ENCODE measurements at places on chromosomes 2 and 18. TPM values are rescaled to one million over a fixed set of nuclear protein-coding genes. Genes with fewer than 3 reads are reported as not detected.

Gene REG3A
- not detected for total RNA-seq

Gene TNS1
- total RNA-seq = 30.4 TPM

DNA sequence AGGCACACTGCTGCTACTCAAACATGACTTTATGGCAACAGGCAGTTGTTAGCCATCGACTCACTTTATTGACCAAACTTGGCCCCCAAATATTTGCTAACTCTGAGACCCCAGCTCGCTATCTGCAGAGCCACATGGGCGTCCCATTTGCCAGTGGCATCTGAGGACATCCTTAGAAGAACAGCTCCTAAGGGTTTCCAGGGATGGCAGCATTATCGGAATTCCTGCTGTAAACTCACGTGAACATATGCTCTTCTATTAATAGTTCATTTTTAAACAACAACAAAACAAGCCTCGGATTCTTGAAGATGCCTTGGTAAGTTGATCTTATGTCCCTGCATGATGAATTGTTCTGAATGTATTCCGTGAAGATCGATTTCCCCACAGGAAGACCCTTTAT, 181.0 kb downstream of the LDLRAD4 start:
- DNase-seq = no peak

Gene ADD2
- 2.6 TPM for total RNA-seq

Gene EGR4
- total RNA-seq = not detected

GRCh38 chr18:58525928-58526424, 102.9 kb downstream of the ALPK2 start:
- DNase-seq = no peak

DNA sequence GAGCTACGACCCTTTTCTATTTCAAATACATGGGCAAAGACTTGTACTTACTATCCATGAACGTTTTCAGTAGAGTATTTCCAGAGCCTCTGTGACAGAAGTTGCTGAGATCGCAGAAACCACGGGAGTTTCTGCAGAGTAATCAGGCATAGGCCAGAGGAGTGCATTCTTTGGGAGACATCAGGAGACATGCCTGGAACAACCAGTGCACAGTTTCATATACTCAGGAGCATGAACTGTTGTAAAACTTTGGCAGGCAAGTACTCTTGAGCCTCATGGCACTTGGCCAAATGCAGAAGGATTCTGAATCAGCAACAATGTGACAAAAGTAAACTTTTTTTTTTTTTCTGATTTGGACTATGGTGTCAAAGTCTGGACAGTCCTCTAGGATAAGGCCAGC, 307.1 kb downstream of the GRB14 start:
- DNase-seq = no peak

GRCh38 chr2:28219138-28219537, 173.5 kb upstream of the FOSL2 start:
- no peak for DNase-seq

DNA sequence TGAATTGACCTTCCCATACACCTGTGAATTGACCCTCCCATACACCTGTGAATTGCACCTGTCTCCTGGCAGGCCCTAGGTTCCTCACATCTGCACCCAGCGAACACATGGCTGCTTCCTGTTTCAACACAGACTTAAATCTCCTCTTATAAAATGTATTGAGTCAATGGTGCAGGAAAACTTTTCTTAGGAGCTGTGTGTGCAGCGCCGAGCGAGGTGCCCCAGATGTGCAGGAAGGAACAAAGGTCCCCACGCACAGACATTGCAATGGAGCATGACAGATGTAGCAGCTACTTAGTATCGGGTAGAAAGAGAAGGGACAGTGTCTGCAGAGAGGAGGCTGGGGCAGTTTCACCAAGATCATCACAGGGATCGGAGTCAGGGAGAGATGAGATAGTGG, 85.5 kb upstream of the PXDN start:
- no peak for DNase-seq

DNA sequence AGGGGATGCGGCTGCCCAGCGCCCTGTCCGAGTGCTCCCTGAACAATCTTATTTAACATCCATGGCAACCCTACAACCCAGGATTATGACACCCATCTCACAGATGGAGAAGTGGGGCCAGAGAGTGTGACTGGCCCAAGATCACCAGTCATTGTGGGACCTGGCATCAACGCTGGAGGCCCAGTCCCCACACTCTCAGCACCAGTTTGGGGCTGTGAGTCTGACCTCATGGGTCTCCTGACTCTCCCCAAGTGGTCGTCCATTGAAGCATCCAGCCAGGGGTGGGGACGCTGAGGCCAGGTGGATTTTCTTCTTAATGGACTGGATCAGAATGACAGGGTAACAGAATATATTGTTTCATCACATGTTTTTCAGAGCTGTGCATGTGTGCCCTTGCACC, 24.5 kb downstream of the MAL start:
- no peak for DNase-seq

GRCh38 chr2:148594216-148594615, 50.3 kb upstream of the EPC2 start:
- no peak for DNase-seq

DNA sequence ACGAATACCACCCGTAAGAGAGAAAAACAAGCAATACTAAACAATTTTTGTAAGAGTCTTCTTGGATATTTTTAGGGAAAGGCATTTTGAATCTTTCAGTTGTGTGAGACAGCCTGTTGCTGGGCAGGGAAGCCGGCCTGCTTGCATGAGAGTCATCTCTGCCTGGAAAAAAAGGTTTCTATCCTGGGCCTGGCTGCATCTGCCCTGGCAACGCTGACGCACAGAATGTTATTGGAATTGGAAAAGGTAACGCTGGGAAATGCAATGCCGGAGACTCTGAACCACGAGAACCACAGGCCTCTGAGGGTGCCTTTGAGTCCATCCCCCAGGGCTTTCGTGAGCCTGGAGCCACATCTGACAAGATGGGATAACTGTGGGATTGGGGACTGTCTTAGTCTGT, 17.9 kb upstream of the NPAS2 start:
- no peak for DNase-seq

Gene CCDC74A
- 3.8 TPM for total RNA-seq

DNA sequence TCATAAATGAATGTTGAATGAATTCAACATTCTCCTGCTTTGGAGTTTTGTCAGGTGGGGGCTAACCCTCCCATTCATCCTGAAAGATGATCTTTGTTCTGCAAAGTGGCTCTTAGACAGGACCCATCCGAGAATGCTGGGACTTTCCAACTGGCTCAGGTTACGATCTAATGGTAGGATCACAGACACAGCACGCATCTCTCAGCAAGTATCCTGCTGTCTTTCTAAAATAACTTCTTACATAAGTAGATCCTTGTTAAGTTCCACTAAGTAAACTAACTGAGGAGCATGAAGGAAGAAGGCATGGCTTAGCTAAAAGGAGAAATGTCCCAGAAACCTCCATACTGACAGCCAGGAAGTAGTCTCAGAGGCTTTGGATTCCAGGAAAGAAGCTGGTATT, 23.7 kb downstream of the CYP27A1 start:
- DNase-seq = no peak

DNA sequence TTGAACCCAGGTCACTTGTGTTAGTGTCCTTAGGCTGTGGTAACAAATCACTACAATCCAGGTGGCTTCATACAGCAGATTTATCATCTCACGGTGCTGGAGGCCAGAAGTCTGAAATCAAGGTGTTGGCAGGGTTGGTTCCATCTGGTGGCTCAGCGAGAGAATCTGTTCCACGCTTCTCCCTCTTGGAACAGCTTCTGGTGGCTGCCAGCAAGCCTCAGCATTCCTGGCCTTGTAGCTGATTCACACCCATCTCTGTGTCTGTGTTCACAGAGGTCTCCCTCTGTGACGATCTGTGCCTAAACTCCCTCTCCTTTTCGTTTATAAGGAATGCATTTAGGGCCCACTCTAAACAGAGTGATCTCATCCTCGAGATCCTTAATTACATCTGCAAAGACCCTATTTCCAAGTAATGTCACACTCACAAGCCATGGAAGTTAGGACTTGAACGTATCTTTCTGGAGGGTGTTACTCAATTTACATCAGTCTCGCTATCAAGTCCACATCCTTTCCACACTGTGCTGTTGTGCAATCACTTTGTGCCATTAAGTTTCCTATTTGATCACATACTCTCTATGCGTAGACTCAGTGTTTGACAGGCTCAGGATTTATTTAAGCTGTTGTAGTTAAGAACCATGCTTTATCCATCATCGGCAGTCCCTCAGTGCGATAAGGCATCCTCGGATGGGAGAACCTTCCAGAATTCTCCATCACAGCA, 164.4 kb downstream of the SOCS6 start:
- no peak for DNase-seq

Gene RNF25
- total RNA-seq = 43.2 TPM

Gene C2orf66
- total RNA-seq = 0.07 TPM

GRCh38 chr18:33873112-33873511, 295.1 kb downstream of the ASXL3 start:
- DNase-seq = no peak

GRCh38 chr2:207046724-207047123, 107.4 kb downstream of the CPO start:
- peak; percentile 29 for DNase-seq

Gene MC5R
- total RNA-seq = not detected

- no peak for DNase-seq
Measured at GRCh38 chr2:26571316-26571715, 69.8 kb downstream of the CIB4 start.

Gene EEF1B2
- 783 TPM for total RNA-seq
